Stimulated activated CD8-positive, alpha-beta memory T cell treated with anti-CD3 and anti-CD28 coated beads, Interleukin-2, amount 100 ng/mL, for 48 hours (primary cell): ENCODE measurements at places on chromosomes 3 and 15.

GRCh38 chr3:40908612-40909011 lies 290.7 kb upstream of the CTNNB1 start:
- DNase-seq: no peak

GRCh38 chr3:113272385-113272779 lies 61.0 kb downstream of the BOC start:
- DNase-seq: no peak

GRCh38 chr15:80760960-80761359 lies 18.2 kb upstream of the CEMIP start:
- no peak for DNase-seq

- DNase-seq: no peak
Observed at GRCh38 chr3:8460815-8461456, 40.7 kb upstream of the LMCD1 start.

GRCh38 chr3:17741621-17742101 lies 770 bp downstream of the TBC1D5 start:
- no peak for DNase-seq

DNA sequence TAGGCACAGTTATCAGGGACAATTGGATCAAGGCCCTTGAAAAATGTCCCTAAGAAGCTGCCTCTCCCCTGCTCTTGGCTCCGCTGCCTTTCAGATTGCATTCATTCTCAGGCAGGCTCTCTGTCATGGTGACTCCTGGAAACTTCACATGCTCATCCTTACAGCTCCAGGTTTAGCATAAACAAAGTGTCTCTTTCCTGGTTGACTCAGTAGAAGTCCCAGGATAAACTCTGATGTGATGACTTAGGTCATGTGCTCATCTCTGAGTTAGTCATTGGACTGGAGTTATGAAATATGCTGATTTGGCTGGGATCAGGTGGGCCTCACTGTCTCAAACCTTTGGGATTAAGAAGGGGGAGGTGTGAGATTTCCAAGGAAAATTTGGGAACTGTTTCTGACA lies 243.8 kb downstream of the ZNF621 start:
- DNase-seq: no peak

DNA sequence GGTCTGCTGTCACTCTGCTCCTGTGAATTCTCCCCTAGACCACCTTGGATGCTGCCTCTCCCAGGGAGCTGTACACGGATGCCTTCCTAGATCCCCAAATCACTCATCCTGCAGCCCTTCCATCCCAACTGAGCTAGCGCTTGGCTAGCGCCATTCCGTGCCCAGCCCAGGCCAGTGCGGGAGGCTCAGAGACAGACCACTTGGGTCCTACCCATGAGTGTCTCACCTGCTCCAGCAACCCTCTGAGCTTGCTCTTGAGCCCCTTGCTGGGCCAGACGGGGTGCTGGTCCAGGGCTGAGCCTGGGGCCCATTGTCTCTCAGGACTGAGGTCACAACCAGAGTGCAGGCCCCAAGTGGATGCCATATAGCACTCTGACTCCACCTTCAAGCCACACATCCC lies 17.7 kb downstream of the SH2D7 start:
- no peak for DNase-seq

DNA sequence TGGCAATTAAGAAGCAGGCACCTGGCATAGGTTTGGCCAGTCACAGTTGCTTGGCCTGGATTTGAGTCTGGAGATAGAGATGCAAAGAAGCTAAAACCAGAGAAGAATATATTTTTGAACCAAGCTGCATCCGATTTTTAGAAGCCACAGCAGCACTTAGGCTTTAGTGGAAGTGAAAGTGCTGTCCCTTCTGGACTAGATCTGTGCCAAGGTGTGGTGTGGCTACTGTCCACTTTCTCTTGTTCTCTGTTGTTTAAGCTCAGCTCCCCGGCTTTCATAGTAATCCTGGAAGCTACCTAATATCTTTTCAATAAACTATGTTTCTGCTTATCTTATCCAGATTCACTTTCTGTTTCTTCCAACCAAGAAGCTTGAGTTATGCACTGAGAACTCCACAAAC lies 183.4 kb upstream of the THRB start:
- DNase-seq: no peak

DNA sequence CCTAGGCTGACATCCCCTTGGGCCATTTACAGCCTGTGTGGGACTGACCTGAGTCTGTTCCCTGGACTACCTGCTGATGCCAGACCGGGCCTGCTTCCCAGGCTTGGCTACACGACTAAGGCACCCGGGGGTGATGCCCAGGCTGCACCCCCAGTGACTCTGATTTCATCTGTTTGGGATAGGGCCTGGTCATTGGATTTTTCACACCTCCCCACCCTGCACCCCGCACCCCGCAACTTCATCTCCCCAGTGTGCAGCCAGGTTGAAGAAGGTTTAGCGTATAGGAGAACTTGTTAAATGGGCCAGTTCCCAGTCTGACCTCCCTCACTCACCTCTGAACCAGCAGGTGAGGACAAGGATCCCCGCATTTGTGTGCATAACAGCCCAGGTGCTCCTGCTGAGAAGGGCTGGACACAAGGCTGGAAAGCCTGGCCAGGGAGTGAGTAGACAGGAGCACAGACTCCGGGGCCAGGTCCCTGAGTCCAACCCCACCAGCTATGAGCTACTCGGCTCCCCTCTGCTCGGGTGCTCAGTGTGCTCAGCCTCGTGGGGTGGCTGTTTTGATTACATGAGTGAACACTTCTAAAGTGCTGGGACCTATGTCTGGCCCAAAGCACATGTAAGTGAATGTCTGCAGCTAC lies 18.5 kb downstream of the SLC6A20 start:
- no peak for DNase-seq

- no peak for DNase-seq
Observed at GRCh38 chr3:174640932-174641331, 218.2 kb upstream of the NAALADL2 start.

DNA sequence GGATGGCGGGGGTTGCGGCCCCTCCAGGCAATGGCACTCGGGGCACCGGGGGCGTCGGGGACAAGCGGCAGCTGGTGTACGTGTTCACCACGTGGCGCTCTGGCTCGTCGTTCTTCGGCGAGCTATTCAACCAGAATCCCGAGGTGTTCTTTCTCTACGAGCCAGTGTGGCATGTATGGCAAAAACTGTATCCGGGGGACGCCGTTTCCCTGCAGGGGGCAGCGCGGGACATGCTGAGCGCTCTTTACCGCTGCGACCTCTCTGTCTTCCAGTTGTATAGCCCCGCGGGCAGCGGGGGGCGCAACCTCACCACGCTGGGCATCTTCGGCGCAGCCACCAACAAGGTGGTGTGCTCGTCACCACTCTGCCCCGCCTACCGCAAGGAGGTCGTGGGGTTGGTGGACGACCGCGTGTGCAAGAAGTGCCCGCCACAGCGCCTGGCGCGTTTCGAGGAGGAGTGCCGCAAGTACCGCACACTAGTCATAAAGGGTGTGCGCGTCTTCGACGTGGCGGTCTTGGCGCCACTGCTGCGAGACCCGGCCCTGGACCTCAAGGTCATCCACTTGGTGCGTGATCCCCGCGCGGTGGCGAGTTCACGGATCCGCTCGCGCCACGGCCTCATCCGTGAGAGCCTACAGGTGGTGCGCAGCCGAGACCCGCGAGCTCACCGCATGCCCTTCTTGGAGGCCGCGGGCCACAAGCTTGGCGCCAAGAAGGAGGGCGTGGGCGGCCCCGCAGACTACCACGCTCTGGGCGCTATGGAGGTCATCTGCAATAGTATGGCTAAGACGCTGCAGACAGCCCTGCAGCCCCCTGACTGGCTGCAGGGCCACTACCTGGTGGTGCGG lies 1.9 kb downstream of the CHST2 start:
- DNase-seq: peak; percentile 70

GRCh38 chr3:141334627-141335250 lies 33.6 kb upstream of the ZBTB38 start:
- no peak for DNase-seq

DNA sequence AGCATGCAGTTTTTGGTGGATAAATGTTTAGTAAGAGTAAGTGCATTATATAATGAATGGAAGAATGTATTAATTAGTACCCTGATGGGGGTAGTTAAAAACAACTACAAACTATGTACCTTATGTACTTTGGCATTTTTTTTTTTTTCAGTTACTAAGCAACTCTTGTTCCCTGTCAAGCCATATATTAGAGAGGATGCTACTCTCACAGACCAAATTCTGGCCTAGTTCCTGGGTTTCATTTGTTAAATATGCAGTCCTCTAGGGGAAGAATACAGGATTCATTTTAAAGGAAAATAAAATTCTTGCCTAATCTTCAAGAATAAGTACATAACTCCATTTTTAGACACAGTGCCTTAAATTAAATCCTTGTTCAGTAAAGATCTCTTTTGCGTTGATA lies 16.9 kb downstream of the FAM98B start:
- DNase-seq: no peak

DNA sequence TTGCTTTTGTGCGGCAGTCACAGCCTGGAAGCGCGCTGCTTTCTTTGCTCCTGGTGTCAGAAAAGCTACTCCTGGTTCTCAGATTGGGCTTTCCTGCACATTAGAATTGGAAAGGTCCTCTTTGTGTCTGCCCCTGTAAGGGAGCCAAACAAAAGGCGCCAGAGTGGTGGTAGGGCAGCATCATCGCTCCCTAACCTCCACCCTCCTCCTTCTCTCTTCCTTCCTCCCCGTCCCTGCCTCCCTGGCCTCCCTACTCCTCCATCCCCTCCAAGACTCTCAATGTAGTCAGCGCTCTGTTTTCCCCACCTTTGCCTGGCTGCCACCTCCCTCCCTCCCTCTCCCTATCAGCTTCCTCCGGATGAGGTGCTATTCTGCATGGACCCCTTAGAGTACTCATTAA lies 65.3 kb downstream of the SH3GL3 start:
- no peak for DNase-seq
